ENCODE measurements at places on chromosomes 3 and 15.

DNA sequence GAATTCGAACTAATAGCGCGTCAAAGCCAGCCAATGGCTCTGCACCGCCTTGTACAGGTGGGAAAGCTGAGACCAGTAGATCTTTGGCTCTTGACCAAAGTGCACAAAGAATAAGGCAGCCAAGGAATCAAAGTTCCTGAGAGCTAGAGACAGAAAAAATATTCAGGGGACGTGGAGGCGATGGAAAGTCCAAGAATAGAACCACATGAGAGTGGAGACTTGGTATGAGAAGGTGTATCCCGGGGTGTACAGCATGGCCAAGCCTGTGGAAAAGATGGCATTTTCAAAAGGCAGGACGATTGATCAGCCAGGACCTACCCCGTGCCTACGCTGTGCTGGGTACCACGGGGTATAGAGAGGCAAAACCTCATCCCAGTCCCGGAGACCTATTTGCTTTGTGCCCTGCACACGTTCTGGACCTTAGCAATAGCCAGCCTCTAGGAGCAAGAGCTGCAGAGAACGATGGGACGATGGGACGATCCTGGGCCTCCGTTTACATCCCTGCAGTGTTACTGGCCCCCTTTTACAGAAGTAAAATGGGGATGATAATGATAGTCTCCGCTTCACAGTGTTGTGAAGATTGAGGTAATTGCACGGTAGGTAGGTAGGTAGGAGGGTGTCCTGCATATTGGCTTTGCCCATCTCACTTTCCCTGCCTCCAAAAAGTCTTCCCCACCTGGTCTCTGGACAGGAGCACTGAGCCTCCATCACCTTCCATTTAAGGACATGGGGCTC is 583 bp upstream of the RBSN start:
- no peak for DNase-seq

DNA sequence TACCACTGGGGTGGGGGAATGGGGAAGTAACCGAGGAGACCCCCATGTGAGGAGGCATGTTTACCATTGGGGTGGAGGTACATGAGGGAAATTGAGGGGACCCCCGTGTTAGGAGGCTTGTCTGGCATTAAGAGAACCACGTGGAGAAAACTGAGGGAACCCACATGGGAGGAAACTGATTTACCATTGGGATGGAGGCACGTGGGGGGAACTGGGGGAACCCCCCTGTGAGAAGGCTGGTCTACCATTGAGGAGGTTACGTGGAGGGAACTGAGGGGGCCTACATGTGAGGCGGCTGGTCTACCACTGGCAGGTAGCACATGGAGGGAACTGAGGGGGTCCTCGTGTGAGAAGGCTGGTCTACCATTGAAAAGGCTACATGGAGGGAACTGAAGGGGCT is 159.4 kb downstream of the FBLN2 start:
- DNase-seq = no peak

GRCh38 chr15:88835119-88835518 is 31.9 kb downstream of the ACAN start:
- DNase-seq = no peak

DNA sequence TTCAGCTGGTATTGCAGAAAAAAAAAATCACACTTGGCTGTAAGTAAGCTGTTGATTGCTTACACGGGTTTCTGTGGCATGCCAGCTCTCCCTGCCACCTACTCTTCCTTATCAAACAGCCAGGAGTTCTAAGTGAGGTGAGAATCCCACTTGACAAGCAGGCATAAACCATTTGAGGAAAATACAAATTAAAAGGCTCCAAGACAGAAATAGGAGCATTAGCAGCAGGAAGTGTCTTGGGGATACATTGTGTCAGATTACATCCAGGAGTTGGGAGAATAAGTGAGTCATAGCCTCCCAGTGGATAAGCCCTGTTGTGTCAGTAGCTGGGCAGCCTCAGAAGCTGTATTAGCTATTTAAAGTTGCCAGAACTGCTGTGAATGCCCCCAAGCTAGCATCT is 256.0 kb downstream of the CNTN4 start:
- no peak for DNase-seq

GRCh38 chr3:100532411-100532810 is 40.0 kb downstream of the TMEM45A start:
- no peak for DNase-seq

DNA sequence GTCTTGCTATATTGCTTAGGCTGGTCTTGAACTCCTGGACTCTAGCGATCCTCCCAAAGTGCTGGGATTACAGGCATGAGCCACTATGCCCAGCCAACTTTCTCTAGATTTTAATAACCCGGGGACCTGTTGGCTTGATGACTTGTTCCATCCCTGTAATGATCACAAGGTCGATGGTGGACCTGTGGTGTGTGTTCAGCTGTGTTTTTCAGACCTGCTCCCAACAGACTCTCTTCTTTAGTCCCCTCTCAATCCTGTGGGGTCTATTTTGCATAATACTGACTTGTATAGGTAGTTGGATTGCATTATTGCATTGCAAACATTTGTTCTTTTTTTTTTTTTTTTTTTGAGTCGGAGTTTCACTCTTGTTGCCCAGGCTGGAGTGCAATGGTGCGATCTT is 1.9 kb downstream of the MAP2K1 start:
- DNase-seq = no peak

DNA sequence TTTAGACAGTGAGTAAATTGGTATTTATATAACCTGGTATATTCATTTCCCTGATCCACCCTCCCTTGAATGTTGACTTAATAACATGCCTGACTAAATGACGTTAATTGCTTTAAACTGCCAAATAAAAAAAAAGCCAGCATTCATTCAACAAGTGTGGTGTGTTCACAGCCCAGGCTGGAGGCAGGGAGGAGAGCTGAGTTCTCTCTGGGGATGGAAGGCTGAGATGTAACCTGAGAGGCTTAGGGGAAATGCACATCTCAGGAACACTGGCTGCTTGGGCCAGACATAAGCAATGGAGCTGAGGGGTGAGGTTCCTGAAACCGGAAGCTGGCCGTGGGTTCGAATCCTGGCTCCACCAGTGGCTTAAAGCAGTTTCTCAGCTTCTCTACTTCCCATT is 17.3 kb downstream of the CACNA2D3 start:
- no peak for DNase-seq

DNA sequence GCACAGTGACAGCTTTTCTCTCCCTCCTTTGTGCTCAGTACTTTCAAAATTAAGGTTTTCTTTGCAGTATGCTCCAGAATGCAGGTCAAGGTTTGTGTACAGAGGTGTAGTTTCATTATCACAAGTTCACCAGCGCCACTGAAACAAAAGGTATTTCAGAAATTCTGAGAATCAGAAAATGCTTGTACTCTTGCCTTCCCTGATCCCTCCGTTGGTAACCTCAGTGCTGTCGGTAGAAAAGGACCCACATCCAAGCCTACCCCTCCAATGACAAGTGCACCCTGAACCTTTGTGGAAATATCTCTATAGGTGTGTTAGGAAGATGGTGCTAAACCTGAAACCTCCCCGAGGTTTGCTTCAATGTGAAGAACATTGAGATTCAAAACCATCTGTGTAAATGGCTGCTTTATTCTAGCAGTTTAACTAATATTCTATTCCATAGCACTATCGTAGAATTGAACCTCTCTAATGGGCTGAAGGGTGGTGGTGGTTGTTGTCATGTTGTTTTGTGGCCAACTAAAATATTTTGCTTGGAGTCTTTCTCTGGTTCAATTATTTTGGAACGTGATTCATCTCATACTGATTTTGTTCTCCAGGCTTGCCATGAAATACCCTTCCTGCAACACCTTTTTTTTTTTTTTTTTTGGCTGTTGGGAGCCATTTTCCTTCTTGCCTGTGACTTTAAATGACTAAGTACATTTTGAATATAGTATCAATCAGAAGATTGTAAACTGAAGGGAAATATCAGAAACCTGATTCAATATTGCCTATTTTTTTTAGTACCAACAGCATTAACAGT is 20.7 kb downstream of the ZBTB38 start:
- no peak for DNase-seq

DNA sequence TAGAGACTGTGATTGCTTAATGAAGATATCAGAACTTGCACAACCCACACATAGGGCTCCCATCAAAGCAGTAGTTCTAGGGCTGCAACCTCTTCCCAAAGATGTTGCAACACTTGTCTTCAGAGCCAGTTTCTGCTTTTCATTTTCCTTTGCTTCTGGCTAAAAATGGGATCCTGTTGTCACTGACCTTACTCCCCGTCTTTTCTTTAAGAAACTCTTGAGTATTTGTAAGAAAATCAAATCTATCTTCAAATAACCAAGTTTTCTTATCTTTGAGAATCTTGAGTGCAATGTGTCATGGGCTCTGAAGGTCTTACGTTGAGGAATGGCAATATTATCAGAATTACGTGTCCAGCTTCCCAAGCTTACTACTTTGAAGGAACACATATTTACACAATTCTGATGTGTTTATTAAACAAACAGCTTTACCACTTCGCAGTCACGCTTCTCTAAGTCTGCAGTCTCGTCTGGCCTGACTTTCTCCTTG is 24.1 kb downstream of the CACNA1D start:
- no peak for DNase-seq
